ENCODE measurements at places on chromosomes 16 and 17.

DNA sequence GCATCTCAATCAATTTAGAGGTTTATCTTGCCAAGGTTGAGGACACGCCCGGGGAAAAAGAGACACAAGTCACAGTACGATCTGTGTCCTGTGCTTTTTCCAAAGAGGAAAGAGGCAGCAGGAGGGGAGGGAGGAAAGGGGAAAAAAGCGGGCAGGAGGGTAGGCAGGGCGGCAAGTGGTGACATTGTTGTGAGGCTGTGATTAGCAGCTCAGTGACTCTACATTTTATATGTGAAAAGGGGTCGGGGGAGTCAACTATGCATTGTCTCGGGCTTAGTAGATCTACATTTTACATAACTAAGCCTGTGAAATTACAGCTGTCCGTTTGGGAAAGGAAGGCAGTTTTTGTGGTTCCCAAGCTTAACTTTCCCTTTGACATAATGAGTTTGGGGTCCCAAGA is 22.2 kb upstream of the RIPOR1 start:
- no peak for DNase-seq

DNA sequence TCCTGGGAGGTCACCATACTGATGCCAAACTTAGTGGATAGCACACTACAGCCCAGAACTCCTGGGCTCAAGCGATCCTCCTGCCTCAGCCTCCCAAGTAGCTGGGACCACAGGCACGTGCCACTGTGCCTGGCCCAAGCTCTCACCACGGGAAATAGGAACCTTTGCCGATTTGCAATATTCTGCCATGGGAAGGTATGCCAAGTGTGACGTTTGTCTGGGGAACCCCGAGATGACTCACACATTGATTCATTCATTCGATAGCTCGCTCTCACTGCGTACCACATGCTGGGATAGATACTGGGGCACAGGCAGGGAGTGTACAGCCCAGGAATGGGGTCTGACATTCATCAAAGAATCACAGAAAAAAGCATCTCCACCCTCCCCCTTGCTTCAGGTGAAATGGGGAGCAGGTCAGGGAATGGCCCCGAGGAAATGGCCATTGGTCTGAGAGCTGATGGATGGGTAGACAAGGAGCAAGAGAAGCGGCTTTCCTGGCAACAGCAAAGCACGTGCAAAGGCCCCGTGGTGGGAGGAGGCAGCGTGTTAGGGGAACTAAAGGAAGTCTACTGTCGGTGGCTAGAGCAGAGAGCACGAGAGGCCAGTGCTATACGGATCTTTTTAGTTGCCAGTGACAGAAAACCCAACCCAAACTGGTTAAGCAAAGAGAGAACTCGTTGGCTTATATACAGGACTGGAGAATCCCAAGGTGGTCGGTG is 44.1 kb downstream of the DNAH17 start:
- DNase-seq: no peak

DNA sequence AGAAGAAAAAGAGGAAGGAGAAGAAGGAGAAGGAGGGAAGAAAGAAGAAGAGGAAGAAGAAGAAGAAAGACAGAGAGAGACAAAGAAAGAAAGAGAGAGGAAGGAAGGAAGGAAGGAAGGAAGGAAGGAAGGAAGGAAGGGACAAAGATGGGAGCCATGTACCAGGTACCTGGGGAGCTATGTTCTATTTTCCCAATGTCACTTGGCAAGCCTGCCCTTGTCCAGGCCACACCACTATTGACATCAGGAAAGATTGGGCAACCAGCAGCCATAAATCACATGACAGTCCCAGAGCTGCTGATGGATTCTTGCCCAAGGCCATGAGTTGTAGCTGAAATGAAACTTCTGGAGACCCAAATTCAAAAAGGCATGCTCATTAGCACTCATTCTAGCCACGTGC is 2.7 kb upstream of the CES1 start:
- peak; percentile 52 for DNase-seq

DNA sequence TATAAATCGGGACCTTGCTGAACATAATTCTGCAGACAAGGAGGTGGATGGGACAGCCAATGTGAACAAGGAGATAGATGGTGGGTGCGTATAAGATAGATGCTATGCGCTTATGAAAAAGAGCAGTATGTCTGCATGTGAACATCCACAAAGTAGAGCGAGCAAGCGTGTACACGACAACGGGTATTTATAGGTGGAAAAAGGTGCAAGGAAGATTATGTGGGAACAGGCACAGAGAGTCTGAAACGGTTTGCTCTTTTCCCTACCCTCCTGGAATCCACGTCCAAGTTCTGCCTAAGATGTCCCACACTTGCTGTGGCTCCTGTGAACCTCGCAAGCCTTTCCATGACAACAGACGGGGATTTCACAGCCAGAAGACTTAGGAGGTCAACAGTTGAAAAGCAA is 43.0 kb downstream of the SNX11 start:
- no peak for DNase-seq

DNA sequence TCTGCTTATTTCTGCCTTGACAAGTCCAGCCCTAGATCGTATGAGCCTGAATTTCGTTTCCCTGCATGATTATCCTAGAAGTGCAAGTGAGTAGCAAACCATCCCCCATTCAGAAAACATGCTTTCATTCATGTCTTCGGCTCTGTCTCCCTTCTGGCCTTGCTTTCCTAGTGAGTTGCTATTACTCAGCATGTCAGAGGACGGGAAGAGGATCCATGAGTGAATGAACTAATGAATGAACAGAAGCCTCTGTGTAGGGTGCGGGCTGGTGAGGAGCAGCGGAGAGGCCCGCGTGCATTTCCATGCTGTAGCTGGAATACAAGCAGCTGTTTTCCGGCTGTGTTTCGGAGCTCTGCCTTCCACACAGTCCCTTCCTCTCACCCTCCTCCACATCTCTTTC is 155.7 kb upstream of the NOL11 start:
- DNase-seq: no peak

DNA sequence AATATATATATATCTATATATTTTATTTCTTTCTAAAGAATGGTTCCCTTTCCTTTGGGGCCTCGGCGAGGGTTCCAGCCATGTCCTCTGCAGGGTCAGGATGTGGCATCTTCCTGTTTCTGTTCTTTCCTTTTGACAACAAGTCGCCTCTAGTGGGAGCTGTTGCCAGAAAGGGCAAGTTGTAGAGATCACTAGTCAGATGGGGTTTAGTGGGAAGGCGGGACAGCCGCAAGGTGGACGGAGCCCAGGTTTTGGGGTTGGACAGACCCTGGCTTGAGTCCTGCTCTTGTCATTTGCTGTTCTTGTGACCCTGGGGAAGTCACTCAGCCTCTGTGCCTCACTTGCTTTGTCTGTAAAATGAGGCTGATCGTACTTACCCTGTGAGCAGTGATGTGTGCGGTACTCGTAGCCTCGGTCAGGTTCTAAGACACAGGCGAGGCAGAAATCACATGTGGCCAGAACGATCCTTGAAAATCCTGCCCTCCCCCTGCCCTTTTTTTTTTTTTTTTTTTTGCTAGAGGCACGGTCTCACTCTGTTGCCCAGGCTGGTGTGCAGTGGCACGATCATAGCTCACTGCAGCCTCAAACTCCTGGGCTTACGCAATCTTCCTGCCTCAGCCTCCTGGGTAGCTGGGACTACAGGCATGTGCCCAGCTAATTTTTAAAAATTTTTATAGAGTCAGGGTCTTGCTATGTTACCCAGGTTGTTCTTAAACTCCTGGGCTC is 80.1 kb downstream of the ABCC6 start:
- DNase-seq: peak; percentile 34

DNA sequence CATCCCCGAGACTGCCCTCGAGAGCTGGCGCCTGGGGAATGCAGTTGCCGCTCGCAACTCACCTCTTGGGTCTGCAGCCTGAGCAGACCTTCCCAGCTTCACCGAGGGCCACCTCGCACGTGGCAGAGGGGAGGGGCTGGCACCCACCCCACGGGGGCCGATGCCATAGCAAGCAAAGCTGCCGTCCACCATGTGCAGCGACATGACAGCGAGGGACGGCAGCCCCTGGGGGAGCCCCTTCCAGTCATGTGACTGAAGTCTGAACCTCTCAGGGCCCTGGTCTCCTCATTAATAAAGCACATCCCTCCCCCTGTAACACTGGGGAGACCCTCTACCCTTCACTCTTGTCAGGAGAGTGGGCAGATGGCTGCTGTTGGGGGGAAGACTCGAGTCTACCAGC is 30.5 kb downstream of the CIBAR2 start:
- no peak for DNase-seq

GRCh38 chr16:69329369-69330285 is 761 bp downstream of the PDF start:
- DNase-seq: no peak

DNA sequence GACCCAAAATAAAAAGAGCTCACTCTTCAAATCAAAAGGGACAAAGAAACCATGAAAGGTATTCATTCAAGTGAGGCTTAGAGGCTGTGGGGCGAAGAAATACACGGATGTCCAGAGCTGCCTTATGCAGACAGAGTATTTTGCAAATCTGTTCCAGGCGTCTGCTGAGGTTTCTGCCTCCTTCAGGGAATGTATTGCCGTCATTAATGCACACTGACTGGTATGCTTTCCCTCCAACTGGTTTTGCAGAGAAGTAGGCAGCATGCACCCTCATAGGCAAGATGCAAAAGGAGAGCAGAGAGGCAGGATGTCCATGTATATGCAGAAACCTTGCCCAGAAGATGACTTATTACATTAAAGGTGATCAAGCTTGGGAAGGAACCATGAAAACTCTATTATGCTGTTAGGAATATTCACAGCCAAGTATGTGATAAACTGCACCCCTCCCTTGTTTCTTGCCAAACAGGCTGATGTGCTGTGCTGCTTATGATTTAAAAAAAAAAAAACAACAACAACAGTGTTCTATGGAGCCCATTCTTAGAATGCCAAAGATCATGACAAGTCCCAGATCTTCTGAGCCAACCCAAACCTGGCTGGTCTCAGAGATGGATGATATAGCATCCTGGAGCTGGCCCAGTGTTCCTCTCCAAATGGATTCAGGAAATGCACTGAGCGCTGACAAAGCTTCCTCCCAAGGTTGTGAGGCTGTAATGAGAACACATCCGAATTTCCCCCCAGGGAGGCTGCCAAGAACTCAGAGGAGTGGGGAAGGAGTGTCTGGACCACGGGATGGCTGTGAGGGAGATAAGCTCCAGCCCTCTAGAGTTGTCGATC is 77.6 kb upstream of the HLF start:
- no peak for DNase-seq

DNA sequence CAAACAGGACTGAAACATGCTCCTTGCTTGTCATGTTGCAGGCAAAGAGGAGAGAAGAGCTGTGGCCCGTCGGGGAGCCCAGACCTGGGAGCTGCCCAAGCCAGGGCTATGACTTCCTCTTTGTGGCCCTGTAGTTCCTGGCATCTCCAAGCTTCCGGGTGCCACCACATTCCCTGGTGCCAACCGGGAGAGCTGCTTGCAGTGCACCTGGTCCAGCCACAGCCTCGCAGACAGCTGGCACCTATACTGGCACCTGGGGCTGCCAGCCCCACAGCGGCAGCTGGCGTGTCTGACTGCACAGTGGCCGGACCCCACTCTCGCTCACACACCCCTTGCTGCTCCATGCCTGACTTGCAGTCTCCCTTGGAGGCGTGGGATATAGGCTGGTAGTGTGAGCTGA is 37.1 kb upstream of the FOXJ1 start:
- DNase-seq: no peak

GRCh38 chr17:62852195-62852594 is 44.1 kb upstream of the MARCHF10 start:
- DNase-seq: no peak

GRCh38 chr17:28518132-28518531 is 12.0 kb downstream of the FOXN1 start:
- no peak for DNase-seq

GRCh38 chr17:41516147-41516829 is 2.4 kb downstream of the KRT15 start:
- no peak for DNase-seq

- DNase-seq: no peak
These were observed 3.9 kb downstream of the CDH13 start for GRCh38 chr16:82630688-82631087.

DNA sequence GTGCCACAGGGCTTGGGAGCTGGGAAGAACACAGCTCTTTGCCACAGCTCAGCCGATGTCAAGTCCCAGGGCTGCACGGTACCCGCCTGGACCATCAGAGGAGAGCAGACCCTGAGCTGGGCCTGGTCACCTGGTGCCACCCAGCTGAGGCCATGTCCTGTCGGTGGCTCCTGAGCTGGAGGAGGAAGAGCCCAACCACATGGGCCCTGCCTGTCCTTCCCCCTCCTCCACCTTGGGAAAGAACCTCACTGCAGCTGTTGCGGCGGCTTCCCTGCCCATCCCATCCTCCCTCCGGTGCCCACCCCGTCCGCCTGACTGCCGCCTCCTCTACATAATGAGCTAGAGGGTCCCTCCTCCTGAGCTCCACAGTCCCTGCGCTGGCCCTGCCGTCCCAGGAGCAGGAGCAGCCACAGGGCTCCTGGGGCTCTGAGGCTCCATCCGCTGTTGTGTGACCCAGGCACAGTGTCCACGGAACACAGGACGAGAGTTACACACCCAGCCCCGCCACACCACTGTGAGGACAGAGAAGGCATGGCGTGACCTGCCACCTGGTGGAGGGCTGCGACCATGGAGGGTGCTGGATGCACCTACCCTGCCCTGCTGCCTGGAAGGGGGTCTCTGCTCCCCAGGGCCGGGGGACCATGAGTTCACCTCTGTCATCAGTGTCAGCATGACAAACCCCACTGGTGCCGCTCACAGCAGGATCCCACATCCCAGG is 21.4 kb upstream of the CHMP6 start:
- DNase-seq: peak; percentile 81

DNA sequence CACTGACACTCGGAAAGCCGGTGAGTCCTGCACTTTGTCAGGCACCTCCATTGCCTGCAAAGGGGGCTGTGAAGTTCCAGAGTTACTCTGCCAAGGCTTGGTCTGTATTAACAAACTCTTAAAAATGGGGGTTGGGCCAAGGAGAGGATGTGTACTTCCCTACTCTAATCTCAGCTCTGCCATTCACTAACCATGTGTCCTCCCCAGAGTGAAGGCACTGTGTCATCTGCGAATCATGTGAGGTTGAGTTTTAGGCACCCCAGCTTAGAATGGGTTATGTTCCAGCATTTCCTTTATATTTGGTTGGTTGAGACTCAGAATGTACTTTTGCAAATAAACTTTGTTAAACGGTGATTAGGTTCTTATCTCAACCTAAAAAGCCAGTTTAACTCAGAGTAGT is 24.9 kb downstream of the ERCC4 start:
- no peak for DNase-seq

Measured in BE2C (cell line).